ENCODE measurements at places on chromosomes 2 and 18.

DNA sequence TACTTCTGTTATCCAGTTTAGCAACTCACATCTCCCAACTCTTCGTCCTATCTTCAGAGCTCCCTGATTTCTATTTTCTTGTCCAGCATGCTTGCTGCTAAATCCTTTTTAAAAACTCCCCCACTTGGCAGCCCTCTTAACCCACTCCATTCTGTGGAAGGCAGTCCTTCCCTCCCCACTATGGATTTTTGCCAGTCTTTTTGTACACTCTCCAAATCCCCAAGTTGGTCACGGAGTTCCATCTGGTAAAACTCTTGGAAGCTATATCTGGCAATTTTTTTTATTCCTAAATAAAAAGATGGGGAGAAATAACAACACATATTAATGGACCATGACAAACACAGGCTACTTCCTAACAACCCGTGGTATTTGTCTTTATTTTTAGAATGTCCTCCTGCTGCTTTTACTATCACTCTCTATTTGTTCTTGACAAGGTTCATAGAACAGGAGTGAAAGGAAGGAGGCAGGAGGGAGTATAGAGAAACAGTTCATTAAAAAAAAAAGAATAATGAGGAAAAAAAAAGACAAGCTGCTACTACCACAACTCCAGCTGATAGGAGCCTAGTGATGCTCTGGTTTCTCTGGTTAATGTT lies 120.0 kb upstream of the THSD7B start:
- no peak for DNase-seq

DNA sequence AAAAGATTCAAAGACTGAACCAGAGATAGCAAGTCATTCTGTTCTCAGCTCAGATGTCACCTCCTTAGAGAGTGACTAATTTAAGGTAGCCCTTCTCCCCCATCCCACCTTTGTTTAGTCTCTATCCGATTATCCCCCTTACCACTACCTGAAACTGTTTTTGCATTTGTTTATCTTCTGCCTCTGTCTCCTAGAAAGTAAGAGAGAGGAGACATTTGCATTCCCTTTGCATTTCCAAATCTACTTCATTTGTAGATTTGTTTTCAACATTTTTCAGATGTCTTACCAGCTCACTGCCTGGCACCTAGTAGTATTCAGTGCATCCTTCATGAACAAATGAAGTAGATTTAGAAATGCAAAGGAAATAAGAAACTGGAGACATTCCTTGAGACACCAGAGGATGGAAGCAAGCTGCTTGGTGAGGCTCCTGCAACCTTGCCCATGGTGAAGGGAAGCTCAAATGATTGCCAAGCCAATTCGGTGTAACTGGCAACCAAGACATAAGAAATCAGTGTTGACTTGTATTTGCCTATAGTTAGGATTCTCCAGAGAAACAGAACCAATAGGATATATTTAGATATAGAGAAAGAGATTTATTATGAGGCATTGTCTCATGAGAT lies 385.7 kb downstream of the STK39 start:
- DNase-seq: no peak

GRCh38 chr2:100741880-100742276 lies 78.1 kb upstream of the NPAS2 start:
- no peak for DNase-seq

DNA sequence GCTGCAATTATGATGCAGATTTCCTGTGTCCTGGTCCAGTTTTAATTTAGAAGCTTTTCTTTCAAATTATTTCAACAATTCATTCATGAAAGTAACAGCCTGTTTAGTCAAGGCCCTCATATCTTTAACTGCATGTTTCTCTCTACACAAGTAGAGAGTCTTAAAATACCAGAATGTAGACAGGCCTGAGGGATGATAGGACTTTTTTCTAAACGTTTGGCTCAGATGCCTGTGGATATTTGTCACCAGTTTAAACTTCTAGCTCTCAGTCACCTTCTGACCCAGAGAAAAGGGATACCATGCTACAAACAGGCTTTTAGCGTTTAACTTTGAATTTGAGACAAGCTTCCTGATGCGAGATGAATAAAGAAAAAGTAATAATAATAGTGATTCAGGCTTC lies 15.7 kb downstream of the COL5A2 start:
- no peak for DNase-seq

DNA sequence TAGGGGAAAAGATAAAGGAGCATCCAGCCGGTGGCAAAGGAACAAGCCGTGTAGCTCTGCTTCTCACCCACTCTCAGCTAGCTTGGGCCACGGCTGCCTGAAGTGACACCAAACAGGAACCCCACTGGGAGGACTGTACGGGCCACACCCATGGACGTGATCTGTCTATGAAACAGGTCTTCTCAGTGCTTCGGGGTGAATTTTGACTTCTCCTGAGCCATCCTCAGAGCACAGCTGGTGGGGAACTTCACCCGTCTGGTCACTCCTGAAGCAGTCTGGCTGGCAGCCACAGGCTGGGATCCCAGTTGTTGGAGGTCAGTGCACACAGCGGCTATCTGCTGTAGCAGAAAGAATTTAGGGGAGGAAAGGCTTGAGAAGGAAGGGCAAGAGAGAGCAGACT lies 223.8 kb downstream of the FAM210A start:
- DNase-seq: no peak

GRCh38 chr2:24651643-24652003 lies 141.6 kb downstream of the PTRHD1 start:
- no peak for DNase-seq

- DNase-seq: no peak
These were observed 25.6 kb downstream of the IKZF2 start for GRCh38 chr2:213125646-213126347.

GRCh38 chr18:77124452-77124922 lies 8.1 kb downstream of the MBP start:
- DNase-seq: no peak

DNA sequence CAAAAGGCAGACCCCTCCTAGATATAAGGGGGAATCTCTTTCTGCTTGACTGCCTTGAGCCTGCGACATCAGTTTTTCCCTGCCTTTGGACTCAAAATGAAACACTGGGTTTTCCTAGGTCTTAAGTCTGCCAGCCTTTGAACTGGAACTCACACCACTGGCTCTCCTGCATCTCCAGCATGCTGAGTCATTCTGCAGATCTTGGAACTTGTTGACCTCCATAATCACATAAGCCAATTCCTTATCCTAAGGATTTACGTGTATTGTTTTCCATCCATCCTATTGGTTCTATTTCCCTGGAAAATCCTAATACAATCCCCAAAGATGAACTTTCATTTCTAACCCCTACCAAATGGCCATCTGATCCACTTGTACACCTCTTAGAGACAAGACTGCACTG lies 88.0 kb downstream of the AFF3 start:
- DNase-seq: no peak

DNA sequence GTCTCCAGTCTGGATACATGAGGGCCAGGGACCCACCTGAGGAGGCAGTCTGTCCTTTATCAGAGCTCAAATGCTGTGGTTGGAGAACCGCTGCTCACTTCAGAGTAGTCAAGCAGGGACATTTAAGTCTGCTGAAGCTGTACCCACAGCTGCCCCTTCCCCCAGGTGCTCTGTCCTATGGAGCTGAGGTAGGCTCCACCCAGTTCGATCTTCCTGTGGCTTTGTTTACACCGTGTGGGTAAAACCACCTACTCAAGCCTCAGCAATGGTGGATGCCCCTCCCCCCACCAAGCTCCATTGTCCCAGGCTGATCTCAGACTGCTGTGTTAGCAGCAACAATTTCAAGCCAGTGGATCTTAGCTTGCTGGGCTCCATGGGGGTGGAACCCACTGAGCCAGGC lies 731.4 kb upstream of the HS6ST1 start:
- DNase-seq: no peak

GRCh38 chr2:196849895-196850294 lies 40.7 kb upstream of the C2orf66 start:
- DNase-seq: no peak

DNA sequence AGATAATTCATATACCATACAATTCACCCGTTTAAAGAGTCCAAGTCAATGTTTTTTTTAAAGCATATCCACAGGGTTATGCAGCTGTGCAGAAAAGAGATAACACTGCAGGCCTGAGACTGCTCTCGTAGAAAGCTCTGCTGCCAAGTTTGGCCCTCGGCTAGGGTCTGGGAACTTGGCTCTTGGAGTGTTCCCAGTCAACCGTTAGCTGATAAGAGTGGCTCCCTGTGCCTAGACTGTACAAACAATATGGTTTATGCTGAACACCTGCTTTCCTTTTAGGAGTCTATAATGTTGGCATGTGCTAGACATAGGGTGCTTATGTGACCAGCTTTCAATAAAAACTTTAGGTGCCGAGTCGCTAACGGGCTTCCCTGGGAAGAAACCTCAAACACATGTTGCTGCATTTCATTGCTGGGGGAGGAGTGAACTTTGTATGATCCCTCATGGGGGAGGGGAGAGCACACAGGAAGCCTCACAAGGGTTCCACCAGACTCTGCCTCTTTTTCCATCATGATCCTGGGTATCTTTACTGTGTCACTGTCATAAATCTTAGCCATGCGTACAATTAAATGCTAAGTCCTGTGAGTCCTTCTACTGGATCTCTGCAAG lies 34.7 kb downstream of the RFX8 start:
- DNase-seq: no peak
